ENCODE measurements at places on chromosomes 3 and 15. TPM values are rescaled to one million over a fixed set of nuclear protein-coding genes. Genes with fewer than 3 reads are reported as not detected.
A peak's percentile ranks its signal among the peaks of the same experiment; 100 is the strongest.

GRCh38 chr15:75751116-75751875, 38.6 kb upstream of the CSPG4 start:
- no peak for DNase-seq

- no peak for DNase-seq
These were observed 10.7 kb downstream of the USP4 start for GRCh38 chr3:49329186-49329585.

DNA sequence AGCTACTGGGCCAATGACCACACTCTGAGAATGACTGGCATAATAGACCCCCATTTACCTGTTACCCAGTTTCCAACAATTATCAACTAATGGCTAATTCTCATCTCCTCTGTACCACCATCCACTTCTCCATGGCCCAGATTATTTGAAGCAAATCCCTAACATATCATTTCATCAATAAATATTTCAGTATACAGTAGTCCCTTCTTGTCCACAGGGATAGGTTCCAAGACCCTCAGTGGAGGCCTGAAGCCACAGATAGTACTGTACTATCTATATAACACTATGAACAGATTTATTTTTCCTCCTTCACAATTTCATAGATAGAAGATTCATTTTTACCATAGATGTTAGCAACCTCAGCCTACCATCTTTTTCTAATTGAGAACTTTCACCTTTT, 68.3 kb downstream of the IFT80 start:
- no peak for DNase-seq

Gene ZNF80
- total RNA-seq: 1.8 TPM

DNA sequence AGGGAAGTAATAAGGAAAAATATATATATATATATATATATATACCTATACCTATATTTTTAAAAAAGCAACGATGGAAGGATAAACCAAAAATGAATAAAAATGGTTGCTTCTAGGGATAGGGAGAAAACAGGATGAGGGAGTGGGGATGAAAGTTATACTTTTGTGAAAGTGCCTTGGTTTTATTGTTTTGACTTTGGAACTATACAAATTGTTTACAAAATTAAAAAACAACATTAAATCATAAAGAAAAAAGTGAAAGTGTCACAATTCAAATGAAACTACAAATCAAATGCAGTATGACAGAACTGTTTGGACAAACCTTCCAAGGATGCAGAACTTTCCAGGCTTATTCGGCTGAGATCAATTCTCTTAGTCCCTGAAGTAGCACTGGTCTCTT, 54.4 kb downstream of the SLC24A1 start:
- no peak for DNase-seq

Gene OR5K2
- not detected for total RNA-seq

- DNase-seq: peak; percentile 54
These were observed 1.4 kb downstream of the ZNF609 start for GRCh38 chr15:64461721-64462162.

- peak; percentile 64 for DNase-seq
These were observed 4.2 kb downstream of the PLCL2 start for GRCh38 chr3:16888785-16889607.

Gene SCAANT1
- not detected for total RNA-seq

Gene WDR76
- 79.3 TPM for total RNA-seq

Gene CCK
- not detected for total RNA-seq

Data from activated CD8-positive, alpha-beta T cell treated with anti-CD3 and anti-CD28 coated beads for 36 hours (primary cell).